Coronary artery (tissue), 2 donors: ENCODE measurements at places on chromosomes 11 and 22.

- no peak for DNase-seq
These were observed 46.1 kb upstream of the OR4B1 start for GRCh38 chr11:48170241-48171233.

DNA sequence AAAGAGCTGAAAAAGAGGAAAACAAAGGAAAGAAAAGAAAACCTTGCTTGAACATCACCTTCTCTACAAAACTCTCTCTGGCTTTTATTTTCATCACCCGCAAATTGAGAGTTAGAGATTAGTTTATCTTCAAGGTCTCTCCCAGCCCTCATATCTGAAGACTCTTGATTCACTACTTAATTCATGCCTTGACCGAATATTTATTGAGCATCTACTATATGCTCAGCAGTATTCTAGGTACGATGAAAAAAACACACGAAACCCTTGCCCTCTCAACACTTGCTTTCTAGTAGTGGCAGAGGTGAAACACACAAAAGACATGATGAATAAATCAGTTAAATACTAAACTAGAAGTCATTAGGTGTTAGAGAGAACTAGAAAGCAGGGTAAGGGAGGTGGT is 150.6 kb upstream of the CADM1 start:
- no peak for DNase-seq

DNA sequence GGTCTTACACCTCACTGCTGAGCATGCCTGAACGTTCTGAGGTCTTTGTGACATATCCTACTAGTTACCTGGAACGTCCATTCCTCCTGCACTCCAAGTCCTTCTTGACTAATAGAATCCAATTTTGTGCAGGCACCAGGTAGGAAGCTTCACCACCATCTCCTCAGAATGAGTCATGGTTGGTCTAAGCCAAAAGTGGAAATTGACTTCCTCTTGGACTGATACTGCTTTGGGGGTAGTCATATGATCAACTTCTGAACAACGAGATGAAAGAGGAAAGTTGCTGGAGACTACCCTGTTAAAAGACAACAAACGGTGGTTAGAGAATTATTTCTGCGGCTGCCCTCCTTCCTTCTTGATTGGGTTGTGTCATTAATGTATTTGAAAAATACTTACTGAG is 374.2 kb upstream of the LARGE1 start:
- no peak for DNase-seq

DNA sequence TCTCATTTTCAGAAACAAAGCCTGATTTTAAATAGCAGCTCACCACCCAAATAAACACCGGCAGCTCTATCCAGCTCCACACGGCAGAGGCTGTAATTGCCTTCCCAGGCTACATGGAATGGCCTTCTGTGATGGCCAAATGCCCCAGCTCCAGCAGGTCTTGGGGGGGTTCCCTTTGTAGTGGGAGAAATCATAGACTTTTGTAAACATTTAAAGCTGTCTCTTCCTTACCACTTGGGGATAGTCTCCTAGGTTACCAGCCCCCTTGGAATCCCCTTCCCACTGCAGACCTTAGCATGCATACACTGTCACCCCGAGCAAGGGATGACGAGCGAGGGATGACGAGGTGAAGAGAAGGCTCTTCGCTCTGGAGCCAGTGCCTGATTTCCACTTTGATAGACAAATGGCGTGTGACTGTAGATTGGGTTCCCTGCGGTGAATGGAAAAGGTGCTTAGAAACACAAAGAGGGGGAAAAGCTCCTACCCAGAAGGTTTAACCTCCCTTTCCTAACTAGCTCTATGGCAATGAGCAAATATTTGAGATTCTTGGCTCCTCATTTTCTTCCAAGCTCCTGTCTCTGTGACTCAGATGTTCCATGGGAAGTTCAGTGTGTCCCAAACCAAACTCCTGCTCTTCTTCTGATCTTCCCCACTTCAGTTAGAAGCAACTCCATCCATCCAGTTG is 108.0 kb upstream of the CADM1 start:
- DNase-seq, result no peak

- no peak for DNase-seq
These were observed 611 bp upstream of the USP2 start for GRCh38 chr11:119382101-119382500.

DNA sequence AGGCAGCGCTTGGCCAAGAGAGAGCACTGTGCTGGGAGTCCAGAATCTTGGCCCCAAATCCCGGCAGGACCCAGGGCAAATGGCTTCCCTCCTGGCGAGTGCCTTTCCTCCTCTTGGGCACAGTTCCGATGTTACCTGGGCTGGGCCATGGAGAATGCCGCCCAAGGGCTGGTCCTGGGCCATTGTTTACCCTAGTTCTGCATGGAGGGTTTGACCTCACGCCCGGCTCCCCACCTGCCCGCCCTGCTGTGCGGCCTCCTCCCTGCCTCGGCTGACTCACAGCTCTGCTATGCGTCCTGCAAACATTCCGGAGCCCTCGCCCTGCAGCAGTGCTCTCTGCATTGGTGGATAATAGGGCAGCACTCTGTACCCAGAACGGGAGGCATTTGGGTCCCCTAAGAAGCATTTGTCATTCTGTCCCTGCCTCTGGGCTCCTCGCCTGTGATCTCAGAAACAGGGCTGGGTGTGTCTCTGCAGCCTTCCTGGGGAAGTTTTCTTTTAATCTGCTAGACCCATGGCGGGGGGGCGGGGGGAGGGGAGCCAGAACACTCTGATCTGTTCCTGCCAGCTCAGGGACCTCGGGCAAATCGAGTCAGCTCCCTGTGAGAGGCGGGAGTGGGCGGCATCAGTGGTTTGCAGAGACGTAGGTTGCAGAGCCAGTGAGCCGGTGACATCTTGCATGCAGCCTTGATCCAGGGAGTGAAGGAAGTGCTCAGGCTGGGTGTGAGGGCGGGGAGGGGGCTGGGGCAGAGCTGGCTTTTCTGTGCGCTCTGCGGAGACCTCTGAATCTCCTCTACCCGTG is 32.9 kb upstream of the SMIM38 start:
- DNase-seq, result no peak

DNA sequence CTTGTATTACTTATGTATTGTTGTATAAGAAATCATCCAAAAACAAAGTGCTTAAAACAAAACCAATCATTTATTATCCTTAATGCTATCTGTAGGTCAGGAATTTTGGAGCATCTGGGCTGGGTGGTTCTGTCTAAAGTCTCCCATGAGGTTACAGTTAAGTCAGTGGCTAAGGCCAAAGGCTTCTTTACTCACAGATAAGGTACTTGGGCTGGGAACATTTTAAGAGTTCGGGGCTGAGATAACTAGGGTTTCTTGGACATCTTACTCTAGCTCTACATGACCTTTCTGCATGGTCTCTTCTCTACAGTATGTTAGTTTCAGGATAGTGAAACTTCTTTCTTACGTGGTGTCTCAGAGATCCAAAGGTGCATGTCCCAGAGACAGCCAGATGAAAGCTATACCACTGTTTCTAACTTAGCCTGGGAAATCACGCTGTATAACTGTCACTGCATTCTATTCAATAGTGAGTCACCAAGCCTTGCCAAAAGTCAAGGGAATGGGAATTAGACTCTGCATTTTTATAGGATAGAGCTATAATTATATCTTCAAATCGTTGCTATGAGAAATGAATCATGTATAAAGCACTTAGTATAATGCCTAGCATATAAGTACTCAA is 29.6 kb downstream of the SOX6 start:
- DNase-seq, result no peak

- no peak for DNase-seq
These were observed 128.9 kb downstream of the CCDC34 start for GRCh38 chr11:27234043-27234668.

- DNase-seq, result no peak
These were observed 39.2 kb downstream of the SMIM38 start for GRCh38 chr11:69194956-69195355.

DNA sequence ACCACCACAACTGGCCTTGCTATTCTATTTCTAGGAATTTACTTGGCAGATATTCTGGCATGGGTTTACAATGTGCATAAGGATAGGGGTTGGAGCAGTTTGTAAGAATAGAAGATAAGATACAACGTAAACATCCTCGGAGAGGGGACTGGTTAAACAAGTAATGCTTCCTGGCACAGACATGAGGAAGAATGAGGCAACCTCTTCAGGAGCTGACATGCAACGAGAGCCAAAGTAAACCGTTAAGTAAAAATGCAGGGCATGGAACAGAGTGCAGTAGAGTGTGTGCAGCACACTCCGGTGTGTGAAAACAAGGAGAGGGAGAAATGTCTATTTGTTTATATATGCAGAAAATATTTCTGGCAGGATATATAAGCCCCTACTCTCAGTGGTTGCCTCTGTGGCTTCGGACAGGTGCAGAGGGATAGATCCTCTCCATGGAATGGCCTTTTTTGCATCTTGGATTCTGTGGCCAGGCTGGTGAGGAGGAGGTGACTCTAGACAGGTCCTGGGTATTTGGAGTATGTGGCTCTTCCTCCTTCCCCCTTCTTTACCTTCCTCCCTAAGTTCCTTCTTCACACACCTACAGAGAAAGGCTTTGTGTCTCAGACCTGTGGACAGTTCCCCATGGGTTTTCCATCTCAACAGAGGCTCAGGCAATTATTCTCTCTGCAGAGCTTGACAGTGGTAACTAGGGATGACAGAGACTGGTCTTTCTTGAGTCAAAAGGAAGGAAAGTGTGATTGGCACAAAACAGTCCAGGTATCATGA is 2.5 kb downstream of the RAB36 start:
- DNase-seq, result no peak

DNA sequence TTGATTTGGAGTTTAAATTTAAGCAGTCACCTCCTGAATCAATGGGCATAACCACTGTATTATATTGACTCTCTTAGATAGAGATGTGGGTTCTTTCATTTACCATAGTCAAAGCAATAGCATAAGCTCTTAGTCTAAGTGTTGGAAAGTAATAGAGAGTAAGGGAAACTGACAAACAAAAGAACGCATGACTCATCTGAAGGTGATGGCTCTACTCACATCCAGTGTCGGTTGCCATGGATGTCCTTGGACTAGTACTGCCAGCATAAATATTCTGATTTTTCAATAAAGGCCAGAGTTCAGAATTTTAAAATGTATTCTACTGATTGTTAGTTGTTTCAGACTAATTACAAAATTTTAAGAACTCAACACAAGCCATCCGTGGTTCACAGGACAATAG is 444.9 kb upstream of the DDI1 start:
- DNase-seq, result no peak
